Stimulated activated CD8-positive, alpha-beta memory T cell treated with anti-CD3 and anti-CD28 coated beads, Interleukin-4, amount 100 ng/mL, for 1 hour (primary cell): ENCODE measurements at places on chromosomes 2 and 18.

- no peak for DNase-seq
Measured at GRCh38 chr2:57370882-57371585, 675.6 kb upstream of the VRK2 start.

GRCh38 chr2:236334122-236334876 lies 70.1 kb upstream of the ASB18 start:
- DNase-seq: no peak

GRCh38 chr2:99776906-99777646 lies 287.3 kb upstream of the REV1 start:
- DNase-seq: no peak

DNA sequence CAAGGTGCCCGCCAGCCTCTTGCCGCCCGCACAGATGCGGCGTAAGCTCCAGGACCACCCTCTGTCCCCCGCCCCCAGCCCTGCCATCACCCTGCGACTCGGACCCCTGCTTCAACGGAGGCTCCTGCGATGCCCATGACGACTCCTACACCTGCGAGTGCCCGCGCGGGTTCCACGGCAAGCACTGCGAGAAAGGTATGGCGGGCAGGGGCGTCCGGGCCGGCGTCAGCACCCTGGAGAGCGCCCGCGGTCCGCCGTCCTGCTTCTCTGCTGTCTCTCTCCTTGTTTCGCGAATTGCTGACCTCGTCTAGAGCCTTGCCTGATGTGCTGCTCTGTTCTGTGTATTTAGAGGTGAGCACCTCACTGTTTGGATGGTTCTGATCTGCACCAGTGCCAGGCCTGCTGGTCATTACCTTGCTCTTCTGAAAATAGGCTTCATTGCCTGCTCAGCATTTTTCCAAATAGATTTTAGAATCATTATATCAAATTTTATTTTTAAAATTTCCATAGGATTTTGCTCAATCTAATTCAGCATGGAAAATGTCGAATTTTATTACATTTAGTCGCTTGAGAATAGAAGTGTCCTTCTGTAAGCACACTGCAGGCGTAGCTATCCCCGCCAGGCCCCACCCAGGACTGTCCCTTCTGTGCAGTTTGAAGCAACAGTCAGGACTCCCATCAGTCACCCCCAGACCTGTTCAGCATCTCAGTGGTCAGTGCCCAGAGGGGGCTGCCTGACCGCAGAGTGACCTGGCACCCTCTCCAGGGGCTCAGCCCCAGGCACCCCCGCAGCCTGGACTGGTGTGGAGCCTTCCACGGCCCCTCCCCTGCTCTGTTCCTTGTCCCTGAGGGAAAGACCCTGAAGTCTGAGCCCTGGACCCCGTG lies 51.6 kb downstream of the SNED1 start:
- DNase-seq: no peak

GRCh38 chr2:104793966-104794365 lies 59.9 kb upstream of the POU3F3 start:
- no peak for DNase-seq

GRCh38 chr2:170525566-170525900 lies 189.6 kb upstream of the SP5 start:
- DNase-seq: no peak

- DNase-seq: no peak
Measured at GRCh38 chr2:70720124-70720523, 47.9 kb downstream of the ADD2 start.

GRCh38 chr2:177172034-177172880 lies 40.3 kb upstream of the HNRNPA3 start:
- no peak for DNase-seq

DNA sequence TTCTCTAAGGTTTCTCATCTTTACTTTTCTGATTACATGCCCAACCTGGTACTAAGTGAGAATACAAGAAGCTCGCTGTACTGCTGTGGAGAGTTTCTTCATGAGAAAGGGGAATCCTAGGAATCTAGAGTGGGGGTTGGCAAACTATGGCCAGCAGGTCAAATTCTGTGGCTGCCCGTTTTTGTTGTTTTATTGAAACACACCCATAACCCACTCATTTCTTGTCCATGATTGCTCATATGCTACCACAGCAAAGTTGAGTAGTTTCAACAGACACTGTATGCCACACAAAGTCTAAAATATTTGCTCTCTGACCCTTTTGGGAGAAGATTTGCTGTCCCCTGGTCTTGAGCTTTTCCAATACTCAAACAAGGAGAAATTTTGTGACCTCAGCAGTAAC lies 58.8 kb downstream of the C2orf74 start:
- DNase-seq: no peak

DNA sequence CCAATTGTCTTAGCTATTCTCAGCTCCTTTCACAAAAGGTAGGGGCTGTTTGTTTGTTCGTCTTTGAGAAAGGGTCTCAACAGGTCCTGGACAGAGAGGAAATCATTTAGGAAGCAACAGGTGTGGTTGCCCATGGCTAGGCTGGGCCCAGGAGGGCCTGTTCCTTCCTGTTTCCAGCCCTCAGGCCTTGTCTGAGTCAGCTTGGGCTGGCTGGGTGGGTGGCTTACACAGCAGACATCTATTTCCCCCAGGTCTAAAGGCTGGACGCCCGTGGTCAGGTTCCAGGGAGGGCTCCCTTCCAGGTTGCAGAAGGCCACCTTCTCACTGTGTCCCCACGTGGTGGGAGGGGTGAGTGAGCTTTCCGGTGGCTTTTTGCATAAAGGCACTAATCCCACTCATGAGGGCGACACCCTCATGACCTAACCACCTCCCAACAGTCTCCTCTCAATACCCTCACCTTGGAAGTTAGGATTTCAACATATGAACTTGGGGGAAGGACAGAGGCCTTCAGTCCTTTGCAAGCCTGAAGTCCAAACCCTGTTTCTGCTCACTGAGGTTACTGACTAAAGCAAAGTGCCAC lies 45.5 kb downstream of the ARHGEF4 start:
- no peak for DNase-seq

DNA sequence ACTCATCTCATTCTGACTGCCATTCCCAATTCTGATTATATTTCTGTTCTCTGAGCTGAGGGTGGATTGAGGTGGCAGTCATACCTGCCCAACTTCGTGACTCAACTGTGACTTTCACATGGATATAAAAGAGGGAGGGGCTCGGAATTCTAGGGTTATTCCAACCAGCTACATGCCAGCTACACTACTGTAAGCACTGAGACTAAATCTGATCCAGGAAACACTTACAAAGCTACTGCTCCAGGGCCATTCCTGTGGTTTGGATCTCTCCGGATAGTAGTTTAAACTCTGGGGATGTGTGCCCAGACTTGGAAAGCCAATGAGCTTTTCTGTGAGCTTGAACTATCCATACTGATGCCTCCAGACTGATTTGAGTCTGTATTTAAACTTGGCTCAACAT lies 7.9 kb downstream of the MAP2 start:
- DNase-seq: no peak

- DNase-seq: no peak
Measured at GRCh38 chr18:69636529-69637301, 236.0 kb downstream of the DOK6 start.

- no peak for DNase-seq
Measured at GRCh38 chr2:169839954-169840746, 12.9 kb downstream of the UBR3 start.

- DNase-seq: no peak
Measured at GRCh38 chr18:78069784-78070664, 820.4 kb downstream of the GALR1 start.

GRCh38 chr2:39538718-39539117 lies 101.6 kb upstream of the MAP4K3 start:
- no peak for DNase-seq
